ENCODE measurements at places on chromosomes 12 and 14. TPM values are rescaled to one million over a fixed set of nuclear protein-coding genes. Genes with fewer than 3 reads are reported as not detected.

The RTN1 gene
- 1.4 TPM for total RNA-seq

DNA sequence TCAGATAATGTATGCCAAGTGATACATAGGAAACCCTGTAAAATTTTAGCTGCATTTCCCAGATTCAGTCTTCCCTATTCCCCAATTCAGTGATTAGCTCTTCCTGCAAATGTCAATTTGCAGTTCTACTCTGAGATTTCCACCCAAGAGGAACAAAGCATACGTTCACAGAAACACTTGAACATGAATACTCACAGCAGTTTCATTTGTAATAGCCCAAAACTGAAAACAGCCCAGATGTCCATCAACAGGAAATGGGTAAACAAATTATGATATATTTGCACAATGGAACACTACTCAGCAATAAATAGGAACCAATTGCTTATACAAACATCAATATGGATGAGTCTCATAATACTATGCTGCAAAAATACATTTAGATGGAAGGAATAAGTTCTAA, 194.2 kb downstream of the GXYLT1 start:
- DNase-seq: no peak

- DNase-seq: no peak
Observed at GRCh38 chr12:100481021-100481420, 7.4 kb downstream of the NR1H4 start.

GRCh38 chr14:38357557-38357956, 101.7 kb upstream of the CLEC14A start:
- DNase-seq: peak; percentile 58

The OR6C2 gene
- total RNA-seq: not detected

- DNase-seq: no peak
Observed at GRCh38 chr14:84976805-84977204, 553.1 kb upstream of the FLRT2 start.

GRCh38 chr12:102741196-102741595, 175.8 kb downstream of the PAH start:
- DNase-seq: no peak

GRCh38 chr14:24167469-24168114, 4.3 kb upstream of the REC8 start:
- no peak for DNase-seq

GRCh38 chr14:91473046-91473445, 37.1 kb downstream of the PPP4R3A start:
- no peak for DNase-seq

GRCh38 chr14:61474015-61474414, 152.6 kb downstream of the PRKCH start:
- DNase-seq: no peak

The GPR68 gene
- total RNA-seq: 2.0 TPM

The DAD1 gene
- 292 TPM for total RNA-seq

DNA sequence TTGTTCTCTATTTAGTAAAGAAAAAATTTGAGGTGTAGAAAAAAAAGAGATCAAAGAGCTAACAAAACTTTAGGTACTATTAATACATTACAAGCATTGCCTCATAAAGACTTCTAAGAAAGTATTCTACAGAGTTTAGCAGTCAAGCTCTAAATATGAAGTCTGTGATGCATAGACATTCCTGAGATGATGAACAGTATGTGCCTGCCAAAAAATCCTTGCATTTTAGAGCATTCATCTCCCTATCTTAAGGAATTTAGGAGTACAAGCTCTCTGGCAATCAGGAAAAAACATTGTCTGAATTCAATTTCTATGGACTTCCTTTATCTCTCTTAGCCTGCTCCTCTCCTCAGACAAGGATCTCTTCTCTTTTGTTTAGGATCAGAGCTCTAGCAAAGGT, 202.6 kb upstream of the LRFN5 start:
- DNase-seq: no peak

GRCh38 chr14:46999661-47000060, 348.1 kb upstream of the RPL10L start:
- DNase-seq: no peak

DNA sequence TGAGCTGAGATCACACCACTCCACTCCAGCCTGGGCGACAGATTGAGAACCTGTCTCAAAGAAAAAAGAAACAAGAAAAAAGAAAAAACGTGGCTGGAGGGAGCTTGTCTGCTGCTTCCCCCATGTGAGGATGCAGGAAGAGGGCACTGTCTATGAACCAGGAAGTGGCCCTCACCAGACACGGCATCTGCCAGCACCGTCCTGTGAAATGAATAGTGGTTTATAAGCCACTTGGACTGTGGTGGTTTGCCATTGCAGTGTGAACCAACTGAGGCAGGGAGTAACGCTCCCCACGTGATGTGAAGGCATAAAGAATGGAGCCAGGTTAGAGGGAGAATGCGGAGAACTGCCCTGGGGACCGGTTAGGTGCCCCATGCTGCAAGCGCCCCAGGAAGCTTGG, 4.5 kb upstream of the BRF1 start:
- DNase-seq: no peak

GRCh38 chr12:2765052-2765451, 29.7 kb upstream of the FKBP4 start:
- DNase-seq: no peak

- DNase-seq: no peak
Observed at GRCh38 chr12:1325666-1326065, 268.7 kb downstream of the FBXL14 start.

GRCh38 chr12:4939418-4940023, 29.8 kb downstream of the KCNA1 start:
- no peak for DNase-seq

The RND1 gene
- total RNA-seq: not detected

The HOXC10 gene
- 19.8 TPM for total RNA-seq

DNA sequence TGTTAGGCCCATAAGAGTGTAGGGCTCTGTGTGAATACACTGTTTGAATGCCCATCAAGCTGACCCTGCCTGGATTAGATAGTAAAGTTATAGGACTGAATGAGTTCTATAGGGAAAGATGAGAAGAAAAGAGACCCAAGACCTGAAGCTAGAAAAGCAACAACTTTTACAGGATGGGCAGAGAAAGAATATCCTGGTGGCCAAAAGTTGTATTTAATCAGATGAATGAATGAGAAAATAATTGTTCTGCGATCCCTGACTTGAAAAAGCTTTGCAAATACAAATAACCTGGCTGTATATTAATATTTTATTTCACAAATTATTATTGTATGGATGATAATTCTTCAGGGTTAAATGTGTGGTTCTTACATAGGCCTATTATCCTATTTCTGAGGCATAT, 2.8 kb upstream of the ANO6 start:
- no peak for DNase-seq

GRCh38 chr14:20470603-20470901, 1.3 kb downstream of the PNP start:
- DNase-seq: no peak

The ZNF10 gene
- 18.2 TPM for total RNA-seq

The OR6C68 gene
- not detected for total RNA-seq

The CD69 gene
- not detected for total RNA-seq

GRCh38 chr14:68986926-68987652, 8.0 kb upstream of the ACTN1 start:
- no peak for DNase-seq

DNA sequence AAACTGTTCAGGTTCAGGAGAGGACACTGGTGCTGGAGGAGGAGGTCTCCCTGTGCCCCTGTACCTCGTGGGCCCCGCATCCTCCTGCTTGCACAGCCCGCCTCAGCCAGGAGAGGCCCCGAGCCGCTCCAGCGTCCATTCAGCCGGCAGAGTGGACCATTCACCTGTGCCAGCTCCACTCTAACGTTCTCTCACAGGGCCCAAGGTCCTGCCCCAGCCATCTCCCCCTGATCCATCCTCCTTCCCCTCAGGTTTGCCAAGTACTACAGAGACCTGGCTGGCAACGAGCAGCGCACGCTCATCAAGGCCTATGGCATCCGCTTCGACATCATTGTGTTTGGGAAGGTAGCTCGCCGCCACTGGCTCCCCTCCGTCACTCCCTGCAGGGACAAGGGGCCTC, 22.2 kb downstream of the P2RX4 start:
- DNase-seq: no peak

The PRB2 gene
- not detected for total RNA-seq

The TRPV4 gene
- 0.20 TPM for total RNA-seq

DNA sequence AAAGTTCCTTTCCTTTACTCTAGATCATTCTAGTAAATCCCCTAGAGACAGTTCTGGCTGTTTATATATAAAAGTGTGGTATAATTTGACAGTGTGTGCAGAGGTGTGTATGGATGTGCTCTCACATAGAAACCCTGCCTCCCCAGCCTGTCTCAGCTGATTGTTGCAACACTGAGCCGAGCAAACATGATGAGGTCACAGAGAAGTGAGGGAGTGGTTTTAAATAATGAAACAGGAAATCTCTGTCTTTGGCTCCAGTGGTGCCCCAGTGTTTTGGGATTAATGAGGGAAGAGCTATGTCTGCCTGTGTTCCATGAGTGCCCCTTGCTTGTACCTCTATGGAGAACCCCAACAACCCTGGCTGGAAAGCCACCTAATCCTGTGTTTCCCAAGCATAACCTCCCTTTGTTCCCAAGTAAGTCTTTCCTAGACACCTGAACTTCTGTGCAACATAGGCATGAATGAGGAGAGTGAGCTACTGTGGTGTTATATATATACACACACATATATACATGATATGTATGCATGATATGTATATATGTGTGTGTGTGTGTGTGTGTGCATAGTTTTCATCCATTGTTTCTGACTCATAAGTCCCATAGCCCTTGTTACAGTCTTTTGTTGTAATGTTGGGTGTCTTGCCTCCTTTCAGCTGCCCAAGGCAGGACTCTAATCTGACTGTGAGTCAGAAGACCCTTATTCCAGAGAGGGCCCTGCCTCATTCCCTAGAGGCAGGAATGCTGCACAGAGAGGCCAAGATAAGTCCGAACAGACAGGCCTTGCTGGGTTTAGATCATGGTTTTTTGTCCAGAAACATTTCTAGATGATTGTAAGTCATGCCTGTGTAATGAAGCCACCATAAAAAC, 18.0 kb downstream of the TRAF3 start:
- DNase-seq: peak; percentile 56

The FAM186B gene
- total RNA-seq: not detected

GRCh38 chr14:55523321-55523720, 56.7 kb upstream of the KTN1 start:
- DNase-seq: no peak

The JPH4 gene
- total RNA-seq: not detected

The SERPINA4 gene
- not detected for total RNA-seq

- no peak for DNase-seq
Observed at GRCh38 chr14:55968741-55969140, 149.5 kb upstream of the PELI2 start.

DNA sequence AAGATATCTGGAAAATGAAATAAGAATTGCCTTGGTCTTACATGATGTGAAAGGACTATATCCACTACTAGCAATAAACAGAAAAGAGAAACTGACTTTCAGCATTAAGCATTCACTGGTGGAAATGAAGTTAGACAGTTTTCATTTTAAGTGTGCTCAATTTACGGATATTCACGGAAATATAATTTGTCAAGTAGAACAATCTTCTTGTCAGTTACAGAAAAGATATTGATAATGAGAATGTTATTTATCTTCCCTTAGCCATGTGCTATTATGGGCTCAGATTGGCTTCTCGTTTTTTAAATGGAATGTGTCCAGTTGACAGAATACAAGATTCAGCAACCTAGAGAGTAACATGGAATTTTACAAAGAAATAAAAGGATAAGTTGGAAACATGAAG, 118.6 kb upstream of the SLCO1C1 start:
- no peak for DNase-seq

DNA sequence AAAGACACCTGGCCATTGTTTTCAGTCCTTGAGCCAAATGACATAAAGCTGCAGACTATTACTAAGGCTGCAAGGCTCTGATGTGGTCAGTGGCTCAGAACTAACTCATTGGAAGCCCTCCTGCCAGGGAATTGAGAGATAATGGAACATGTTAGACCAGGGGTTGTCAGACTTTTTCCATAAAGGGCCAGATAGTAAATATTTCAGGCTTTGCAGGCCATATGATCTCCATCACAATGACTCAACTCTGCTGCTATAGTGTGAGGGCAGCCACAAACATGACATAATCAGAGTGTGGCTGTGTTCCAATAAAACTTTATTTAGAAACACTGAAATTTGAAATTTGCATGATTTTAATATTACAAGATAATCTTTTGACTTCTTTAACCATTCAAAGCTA, 140.3 kb downstream of the TMEM30B start:
- peak; percentile 75 for DNase-seq

- DNase-seq: peak; percentile 47
Observed at GRCh38 chr14:74531467-74531866, 37.9 kb downstream of the ISCA2 start.

DNA sequence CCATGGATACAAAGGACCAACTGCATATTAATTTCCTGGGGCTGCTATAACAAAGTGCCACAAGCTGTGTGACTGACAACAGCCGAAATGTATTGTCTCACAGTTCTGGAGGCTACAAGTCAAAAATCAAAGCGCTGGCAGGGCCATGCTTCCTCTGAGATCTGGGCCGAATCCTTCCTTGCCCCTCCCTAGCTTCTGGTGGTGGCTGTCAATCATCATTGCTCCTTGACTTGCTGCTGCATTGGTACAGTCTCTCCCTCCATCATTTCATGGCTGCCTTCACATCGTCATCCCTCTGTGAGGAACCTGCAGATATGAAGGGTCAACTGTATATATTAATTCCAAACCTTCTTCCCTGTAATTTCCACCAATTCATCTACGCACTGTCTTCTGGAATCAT, 118.3 kb downstream of the EXOC5 start:
- DNase-seq: no peak
